ENCODE measurements at places on chromosomes 11 and 22. TPM values are rescaled to one million over a fixed set of nuclear protein-coding genes. Genes with fewer than 3 reads are reported as not detected.

Gene DNAJC4
- total RNA-seq, result 18.0 TPM

Gene TMEM121B
- 1.6 TPM for total RNA-seq

Gene OR10D3
- not detected for total RNA-seq

Gene LRRC4C
- total RNA-seq, result 0.52 TPM

Gene GDPD4
- not detected for total RNA-seq

Gene MUC5AC
- not detected for total RNA-seq

Gene GGTLC3
- not detected for total RNA-seq

Gene PRRG4
- total RNA-seq, result not detected

Gene OR52E8
- total RNA-seq, result not detected

Gene CBLIF
- not detected for total RNA-seq

Gene OTUB1
- total RNA-seq, result 111 TPM

Gene SLC37A4
- total RNA-seq, result 15.3 TPM

Gene TBRG1
- total RNA-seq, result 25.9 TPM

Gene SEPTIN3
- total RNA-seq, result 0.40 TPM

Gene NOL12
- 23.2 TPM for total RNA-seq

Gene SLC5A4
- total RNA-seq, result not detected

Gene PLET1
- total RNA-seq, result not detected

Gene WNT11
- total RNA-seq, result not detected

Gene GNAZ
- 0.52 TPM for total RNA-seq

Gene SMTNL1
- total RNA-seq, result not detected
